ENCODE measurements at places on chromosomes 2 and 18.

DNA sequence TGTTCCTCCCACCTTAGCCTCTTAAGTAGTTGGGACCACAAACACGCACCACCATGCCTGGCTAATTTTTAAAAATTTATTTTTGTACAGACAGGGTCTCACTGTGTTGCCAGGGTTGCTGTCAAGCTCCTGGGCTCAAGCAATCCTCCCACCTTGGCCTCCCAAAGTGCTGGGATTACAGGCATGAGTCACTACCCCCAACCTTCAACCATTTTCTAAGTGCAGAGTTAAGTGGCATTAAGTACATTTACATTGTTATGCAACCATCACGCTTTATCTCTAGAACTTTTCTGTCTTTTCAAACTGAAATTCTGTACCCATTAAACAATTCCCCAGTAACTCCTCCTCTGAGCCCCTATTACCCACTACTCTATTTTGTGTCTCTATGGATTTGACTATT lies 45.9 kb upstream of the AFF3 start:
- DNase-seq: no peak

DNA sequence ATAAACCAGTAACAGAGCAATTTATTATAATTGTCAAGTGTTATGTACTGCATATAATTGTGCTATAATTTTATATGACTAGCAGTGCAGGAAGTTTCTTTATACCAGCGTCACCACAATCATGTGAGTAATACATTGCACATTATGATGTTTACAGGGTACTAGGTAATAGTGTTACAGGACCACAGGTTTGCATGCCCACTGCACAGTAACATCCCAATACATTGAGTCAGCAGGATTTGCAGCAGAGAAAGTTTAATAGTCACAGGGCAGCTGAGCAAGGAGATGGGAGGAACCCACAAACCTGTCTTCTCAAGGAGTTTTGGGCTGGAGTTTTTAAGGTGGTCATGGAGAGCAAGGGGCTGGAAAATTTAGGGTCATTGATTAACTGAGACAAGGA lies 1042.9 kb upstream of the ACVR2A start:
- DNase-seq: no peak

DNA sequence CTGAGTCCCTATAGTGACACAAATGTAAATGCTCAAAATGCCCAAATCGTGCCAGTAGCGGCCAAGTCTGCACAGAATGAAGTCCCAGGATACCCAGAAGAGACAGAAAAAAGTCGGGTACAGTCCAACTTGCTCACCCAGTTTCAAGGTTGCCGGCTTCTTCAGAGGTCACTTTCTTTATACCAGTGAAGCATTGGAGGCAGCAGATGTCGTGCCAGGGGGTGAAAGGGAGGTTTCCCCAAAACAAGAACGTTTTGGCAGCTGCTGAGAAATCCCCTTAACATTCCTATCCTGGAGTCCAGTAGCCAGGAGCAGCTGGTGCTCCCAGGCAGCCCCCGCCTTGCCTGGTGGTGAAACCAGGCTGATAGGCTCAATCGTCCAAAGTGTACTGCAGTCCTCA lies 58.1 kb upstream of the MCFD2 start:
- DNase-seq: no peak

- no peak for DNase-seq
Observed at GRCh38 chr18:27996801-27997272, 180.1 kb downstream of the CDH2 start.

DNA sequence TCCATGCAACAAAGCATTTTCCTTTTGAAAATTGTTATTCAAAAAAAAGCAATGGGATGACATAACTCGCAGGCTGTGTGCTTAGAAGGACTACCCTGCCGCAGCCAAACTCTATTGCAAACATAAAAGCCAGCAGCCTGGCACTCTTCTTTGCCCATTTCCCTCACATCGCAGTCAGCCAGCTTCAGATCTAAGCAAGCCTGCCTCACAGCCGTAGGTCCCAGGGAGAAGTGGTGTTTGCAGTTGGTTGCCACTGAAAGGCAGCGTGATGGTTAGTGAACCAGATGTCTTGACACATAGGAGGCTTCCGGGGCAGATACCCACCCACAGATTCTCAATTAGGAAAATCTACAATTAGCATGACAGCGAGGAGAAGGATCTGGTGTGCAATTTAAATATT lies 655.2 kb downstream of the RNF144A start:
- DNase-seq: no peak

GRCh38 chr2:74514368-74515270 lies at the start of gene TLX2:
TLX2 (plus strand) TSS chr2:74514450; CDS start chr2:74514807, 357 bp downstream.
- DNase-seq: no peak

GRCh38 chr2:60298006-60298696 lies 255.3 kb downstream of the BCL11A start:
- DNase-seq: no peak

- DNase-seq: no peak
Observed at GRCh38 chr18:69599377-69599776, 198.7 kb downstream of the DOK6 start.

DNA sequence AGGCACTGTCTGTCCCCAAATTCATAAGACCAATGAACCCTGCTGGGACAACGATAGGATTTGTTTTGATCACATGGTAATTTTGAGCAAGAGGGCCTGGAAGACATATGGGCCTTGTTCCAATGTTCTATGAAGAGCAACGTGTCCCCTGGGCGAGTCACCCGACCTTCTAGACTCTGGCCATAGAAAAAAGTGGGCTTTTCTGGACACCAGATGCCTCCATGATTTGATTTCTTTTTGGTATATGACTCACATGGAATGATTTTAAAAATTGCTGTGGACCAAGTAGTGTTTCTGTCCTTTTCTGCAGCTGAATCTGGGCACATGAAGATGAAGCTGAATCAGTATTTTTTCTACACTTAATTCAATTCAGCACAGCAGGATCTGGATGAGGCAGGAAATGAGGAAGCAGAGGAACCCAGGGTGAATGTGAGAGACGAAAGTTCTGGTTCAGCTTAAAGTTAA lies 104.9 kb downstream of the CDC42EP3 start:
- no peak for DNase-seq

DNA sequence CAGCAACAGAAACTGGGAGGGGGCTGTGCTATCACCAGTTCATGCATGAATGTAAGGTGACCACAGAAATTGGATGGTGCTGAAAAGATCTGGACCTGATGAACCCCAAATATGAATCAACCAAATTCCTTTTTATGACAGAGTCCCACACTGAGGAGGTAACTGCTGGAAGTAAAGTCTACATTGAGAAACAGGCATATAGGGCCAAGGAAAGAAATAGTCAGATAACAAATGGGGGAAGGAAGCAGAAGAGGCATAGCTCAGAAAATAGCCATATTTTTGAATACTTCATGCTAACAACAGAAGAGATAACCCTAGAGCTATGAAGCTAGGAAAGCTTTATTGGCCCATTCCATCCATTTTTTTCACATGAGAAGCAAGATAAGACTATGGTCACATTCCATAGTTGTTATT lies 25.8 kb downstream of the ZC3H6 start:
- DNase-seq: no peak

GRCh38 chr2:201996679-201997314 lies 36.9 kb upstream of the FZD7 start:
- no peak for DNase-seq

DNA sequence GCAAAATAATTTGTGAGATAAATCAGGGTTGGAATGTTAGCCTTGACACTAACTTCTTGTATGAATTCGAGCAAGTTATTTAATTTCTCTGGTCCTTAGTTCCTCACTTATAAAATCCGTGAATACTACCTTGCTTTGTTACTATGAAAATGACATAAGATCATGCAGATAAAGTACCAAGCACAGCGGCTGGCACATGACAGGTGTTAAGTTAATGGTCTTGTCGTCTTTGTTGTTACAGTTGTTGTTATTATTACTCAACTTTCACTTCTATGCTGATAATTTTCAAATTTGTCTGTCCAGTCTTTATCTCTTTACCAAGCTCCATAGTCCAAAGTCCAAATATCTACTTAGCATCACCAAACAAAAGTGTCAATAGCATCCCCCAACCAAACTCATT lies 482.1 kb downstream of the ARHGAP15 start:
- DNase-seq: no peak

DNA sequence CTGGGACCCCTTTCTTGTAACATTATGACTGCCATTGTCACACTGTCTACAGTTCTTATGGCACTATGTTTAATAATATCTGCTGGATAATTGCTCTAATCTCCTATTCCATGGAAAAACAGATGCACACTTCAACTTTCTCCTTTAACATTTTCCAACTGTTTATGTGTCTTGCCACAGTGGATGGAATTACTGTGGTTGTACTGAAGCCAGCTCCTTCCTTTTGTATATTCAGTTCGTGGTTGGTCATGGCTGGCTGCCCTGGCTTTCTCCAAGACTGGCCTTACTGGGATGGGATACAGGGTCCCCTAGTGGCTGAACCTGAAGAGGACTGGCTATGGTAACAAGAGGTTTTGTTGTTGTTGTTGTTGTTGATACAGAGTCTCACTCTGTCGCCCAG lies 113.9 kb downstream of the SS18 start:
- no peak for DNase-seq

DNA sequence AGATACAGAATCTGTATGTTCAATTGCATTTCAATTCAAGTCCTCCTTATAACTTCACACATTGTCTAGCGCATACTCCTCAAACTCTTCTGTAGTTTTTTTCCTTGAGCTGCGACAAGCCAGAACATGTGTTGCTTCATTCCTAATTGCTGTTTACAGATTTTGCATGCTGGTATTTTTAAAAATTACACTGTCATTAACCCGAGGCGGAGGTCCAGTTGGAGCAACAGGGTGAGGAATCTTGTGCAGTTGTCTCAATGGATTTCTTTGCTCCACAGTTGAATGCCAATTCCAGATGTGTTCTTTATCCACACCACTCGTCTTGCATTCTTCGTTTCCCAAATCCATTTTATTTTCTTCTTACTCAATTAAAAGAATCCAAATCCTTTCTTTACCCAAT lies 16.4 kb upstream of the SERPINB13 start:
- no peak for DNase-seq

DNA sequence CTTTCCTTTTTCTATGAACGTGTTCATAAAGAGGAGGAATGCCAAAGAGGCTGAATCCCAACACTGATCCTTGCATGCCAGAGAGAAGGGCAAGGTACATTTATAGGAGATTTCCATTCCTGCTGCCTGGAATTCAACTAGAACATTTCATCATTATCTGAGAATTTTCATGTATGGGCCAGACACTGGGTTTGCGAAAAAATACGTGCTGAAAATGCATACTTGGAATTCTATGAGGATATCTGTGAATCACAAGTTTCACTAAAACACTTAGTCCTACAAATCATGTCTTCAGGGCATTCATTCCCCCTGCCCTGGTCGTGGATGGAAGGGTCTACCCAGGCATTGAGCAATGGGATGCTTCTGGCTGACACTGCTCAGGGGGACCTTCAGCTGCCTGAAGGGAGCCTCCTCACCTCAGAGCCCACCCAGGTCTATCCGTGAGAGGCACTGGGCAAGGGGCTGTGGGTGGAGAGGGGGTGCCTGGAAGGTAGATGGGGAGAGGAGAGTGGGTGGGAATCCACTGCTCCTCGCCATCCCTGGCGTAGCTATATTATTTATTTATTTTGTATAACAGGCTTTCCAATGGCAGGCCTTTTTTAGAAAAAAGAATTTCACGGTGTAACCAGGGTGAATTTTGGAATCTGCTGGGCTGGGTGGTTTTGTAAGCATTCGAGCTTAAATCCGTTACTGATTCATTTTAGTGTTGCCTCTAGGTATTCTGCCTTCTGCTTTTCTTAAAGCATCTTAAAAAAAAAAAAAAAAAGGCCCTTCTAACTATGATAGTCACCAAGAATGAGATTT lies 560.6 kb upstream of the ID2 start:
- no peak for DNase-seq

DNA sequence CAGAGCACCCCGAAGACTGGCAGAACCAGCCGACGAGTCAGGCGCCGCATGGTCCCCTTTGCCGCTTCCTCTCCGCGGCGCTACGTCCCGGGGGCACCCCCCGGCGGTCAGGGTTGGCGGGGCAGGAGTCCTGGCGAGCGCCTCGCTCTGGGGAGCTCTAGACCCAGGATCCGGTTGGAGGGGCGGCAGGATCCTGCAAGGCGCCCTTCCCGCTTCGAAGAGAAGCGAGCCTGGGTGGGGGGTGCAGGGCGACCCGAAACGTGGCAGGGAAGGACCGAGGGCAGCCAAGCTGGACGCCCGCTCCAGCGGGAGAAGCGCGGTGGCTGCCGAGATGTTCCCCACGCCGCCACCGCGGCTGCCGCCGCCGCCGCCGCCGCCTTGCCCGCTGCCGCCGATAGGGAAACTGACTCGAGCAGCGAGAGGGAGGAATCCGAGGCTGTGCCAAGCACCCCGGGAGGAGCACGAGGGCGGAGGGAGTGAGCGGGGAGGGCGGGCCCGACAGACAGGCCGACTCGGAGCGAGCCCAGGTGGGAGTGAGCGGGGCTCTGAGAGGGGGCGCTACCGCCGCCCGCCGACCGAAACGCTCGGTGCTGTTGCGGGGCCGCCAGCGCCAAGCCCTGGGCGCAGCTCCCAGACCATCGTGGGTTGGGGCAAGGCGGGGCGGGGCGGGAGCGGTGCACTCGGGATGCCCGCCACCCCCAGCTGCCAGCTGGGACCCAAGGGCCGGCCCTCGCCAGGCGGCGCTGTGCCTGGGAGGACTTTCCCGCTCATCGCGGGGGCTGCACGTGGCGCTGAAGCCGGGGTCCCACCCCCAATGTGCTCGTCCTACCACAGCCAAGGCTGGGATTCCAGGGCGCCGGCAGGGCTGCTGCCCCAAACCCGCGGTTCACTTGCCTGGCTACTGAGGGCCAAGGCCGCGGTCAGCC lies at the start of gene GALNT14:
TSS of gene GALNT14 (minus strand) at position 404 of the 926 bp plus-strand sequence. CDS start at position 50, 354 bp downstream.
- DNase-seq: no peak

- no peak for DNase-seq
Observed at GRCh38 chr18:49537232-49537896, 24.5 kb upstream of the LIPG start.

DNA sequence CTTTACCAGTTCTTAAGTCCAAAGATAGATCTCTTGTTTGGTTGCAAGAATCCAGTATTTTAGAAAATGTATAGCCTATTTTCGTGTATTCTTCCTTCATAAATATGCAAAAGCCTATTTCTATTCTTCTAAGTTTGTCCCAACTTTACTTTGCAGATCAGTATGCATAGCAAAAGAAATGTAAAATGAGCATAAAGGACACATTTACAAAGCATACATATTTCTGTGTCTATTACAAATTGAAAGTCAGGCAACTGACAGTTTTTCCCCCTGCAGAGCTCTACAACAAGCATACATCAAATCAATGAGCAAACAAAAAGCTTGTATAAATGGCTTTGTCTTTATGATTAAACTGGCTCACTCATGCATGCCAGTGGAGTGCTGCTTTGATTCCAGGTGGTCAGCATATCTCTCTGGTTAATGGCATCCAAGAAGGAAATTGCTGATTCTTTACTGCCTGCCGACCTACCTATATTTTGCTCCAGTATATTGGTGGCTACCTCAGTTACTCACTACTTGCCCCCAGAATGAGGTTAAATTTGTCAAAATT lies 10.0 kb upstream of the VPS54 start:
- DNase-seq: no peak

GRCh38 chr18:75491361-75491760 lies 63.9 kb upstream of the SMIM21 start:
- no peak for DNase-seq
